ENCODE measurements at places on chromosomes 5 and 9.

GRCh38 chr5:158709279-158709678 is 390.4 kb downstream of the EBF1 start:
- no peak for DNase-seq

DNA sequence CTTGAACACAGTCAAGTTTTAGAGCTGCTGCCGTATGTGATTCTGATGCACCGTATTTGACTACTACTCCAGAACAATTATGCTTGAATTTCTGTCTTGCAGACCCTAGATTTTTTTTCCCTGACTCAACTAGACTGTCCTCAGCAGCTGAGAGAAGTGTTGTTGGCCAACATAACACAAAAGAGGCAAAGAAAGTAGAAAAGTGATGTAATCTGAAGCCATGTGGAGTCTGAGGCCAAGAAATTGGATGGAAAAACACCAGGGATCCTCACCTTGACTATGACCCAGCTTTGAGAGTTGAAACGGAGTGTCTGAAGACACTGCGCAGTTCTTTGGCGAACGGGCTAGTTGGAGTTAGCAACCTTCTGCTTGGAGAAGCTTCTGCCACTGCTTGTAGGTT is 36.3 kb upstream of the FGF1 start:
- no peak for DNase-seq

- DNase-seq = no peak
Observed at GRCh38 chr5:164002628-164003027, 497.2 kb downstream of the MAT2B start.

DNA sequence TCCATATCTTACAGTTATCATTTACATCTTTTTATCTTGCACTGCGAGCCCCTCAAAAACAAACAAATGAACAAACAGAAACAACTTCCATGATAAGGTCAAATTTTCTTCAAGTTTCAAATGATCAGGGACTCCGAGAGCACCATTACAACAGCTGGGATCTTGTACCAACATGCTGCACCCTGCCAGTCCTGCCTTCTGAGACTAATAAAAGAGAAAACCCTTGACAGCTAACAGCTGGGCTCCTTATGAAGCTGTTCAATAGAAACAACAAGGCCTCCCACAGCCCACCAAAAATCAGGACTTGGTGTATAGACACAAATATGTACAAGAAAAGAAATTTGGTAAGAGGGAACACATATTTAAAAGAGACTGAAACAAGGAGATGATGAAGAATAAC is 985.3 kb upstream of the DMAC1 start:
- DNase-seq = no peak

- no peak for DNase-seq
Observed at GRCh38 chr5:68762201-68762600, 331.6 kb upstream of the SLC30A5 start.
